ENCODE measurements at places on chromosomes 12 and 14. TPM values are rescaled to one million over a fixed set of nuclear protein-coding genes. Genes with fewer than 3 reads are reported as not detected.

Gene ZNF891
- total RNA-seq, result 1.6 TPM

DNA sequence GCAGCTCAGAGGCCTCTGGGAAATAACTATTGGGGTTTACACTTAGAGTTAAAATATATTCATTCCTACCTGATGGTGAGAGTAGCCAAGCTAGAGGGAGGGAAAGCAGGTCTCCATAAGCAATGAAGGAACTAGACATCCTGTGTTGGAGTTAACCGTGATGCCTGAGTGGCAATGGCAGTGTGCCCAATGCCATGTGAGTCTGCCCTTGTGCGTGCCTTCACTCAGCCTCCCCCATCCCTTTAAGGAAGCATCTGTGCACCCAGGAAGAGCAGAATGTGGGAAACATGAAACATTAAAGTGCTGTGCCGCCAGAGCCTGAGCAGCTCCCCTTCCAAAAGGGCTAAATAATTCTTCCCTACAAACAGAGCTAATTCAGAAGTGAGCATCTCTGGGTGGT, 76.3 kb downstream of the COX16 start:
- H3K27ac ChIP-seq, result no peak overlapping the region
- peaks cover 4% of the 10 kb centered on the region for H3K27me3 ChIP-seq
- DNase-seq, result no peak
- no peaks in the 10 kb centered on the region for H3K36me3 ChIP-seq
- H3K4me3 ChIP-seq, result no peak overlapping the region
- H3K4me1 ChIP-seq, result no peaks in the 10 kb centered on the region

DNA sequence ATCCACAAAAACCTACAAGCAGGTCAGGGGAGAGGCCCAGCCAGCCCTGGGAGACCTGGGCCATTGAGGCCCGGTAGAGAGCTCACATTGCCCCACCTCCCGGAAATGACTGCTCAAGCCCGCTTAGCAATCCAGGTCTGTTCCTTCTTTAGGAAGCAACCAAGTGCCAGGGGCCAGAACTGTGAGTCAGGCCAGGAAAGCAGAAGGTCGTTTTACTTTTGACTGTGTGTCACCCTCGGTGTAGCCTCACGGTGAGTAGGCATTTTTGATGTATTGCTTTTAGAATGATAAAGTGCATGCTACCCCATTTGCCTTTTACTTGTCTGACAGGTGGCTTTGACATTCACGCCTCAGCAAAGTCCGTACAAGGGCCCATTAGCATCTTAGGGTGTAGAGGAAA, 25.4 kb upstream of the PWP1 start:
- no peak overlapping the region for H3K27ac ChIP-seq
- no peak for DNase-seq
- H3K4me3 ChIP-seq, result no peak overlapping the region
- H3K27me3 ChIP-seq, result no peaks in the 10 kb centered on the region

DNA sequence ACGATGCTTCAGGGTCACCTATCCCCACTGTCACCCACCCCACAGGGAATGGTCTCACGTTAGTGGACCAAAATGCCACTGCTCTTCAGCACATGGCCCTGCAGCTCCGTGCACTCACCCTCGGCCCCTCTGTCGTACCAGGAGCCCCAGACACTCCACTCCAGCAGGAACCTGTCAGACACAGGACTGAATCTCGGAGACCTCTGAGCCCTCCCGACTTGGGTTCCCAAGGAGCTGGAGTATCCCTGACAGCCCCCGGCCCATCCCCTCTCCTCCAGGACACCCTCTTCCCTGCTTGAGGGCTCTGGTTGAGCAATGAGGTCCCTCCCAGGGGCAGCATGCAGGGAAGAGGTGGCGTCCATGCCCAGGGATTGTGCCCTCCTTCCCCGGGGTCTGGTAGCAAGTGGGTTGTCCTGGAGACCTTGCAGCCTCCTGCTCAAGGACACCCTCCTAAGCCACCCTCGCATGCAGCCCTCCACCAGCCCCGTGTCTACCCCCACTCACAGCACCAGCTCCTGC, 20.4 kb upstream of the LRTM2 start:
- peaks cover 15% of the 10 kb centered on the region for H3K4me1 ChIP-seq
- H3K27ac ChIP-seq, result no peak overlapping the region
- peak; percentile 15 for DNase-seq
- H3K27me3 ChIP-seq, result no peaks in the 10 kb centered on the region

DNA sequence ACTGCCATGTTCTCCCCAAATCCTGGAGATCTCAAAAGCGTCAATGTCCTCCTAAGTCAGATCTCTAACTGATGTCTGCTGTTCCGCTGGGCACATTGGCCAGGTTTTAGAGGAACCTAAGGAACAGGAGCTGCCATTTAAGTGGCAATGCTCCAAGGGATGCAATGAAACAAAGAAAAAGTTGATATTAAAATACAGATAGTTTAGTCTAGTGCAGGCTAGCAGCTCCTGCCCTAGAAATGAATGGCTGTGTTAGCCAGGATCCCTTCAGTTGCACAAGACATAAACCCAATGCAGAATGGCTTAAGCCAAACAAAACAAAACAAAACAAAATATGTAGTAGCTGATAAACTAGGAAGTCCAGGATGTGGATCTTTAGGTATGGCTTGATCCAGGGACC, 144.1 kb downstream of the HMGA2 start:
- H3K4me3 ChIP-seq, result no peak overlapping the region
- H3K27me3 ChIP-seq, result peaks cover 9% of the 10 kb centered on the region
- H3K36me3 ChIP-seq, result no peaks in the 10 kb centered on the region
- no peak for DNase-seq

GRCh38 chr12:80814453-80814852, 97.7 kb downstream of the MYF5 start:
- H3K4me3 ChIP-seq, result no peak overlapping the region
- H3K27me3 ChIP-seq, result no peaks in the 10 kb centered on the region
- no peak for DNase-seq
- H3K27ac ChIP-seq, result no peak overlapping the region
- no peaks in the 10 kb centered on the region for H3K4me1 ChIP-seq

Gene ADAMTS20
- total RNA-seq, result not detected

DNA sequence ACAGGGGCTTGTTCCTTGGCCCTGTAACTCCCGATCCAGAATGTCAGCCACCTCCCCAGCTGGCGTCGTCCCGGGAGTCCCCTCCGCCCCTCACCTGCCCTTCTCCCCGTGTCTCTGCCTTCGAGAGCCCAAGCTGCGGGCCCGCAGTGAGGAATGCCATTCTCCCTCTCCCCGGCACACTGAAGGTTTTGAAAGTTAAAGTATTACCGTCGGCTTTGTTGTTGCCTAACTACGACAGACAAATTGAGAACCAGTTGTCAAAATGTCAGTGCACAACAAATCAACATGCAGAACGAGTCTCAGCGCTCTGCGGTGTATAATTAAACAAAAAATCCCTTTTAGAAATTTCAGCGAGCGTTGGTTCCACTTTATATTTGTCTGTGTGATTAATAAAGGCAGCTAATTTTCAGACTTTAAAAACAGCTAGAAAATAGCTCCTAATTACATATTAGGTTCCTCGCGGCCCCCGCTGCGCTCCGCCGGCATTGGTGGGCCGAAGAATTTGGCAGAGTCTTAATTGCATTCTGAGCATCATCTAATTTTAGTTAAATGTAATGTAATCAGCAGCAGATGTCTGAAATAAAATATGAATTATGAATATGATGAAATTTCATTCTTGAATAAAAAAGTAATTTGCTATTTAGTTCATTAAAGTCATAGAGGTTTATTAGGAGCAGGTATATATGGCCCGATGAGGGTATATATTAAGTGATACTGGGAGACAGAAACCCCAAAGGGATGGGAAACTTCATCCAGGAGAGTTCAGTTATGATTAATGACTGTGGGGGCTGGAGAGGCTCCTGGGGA, 40.3 kb downstream of the MVK start:
- H3K36me3 ChIP-seq, result no peaks in the 10 kb centered on the region
- DNase-seq, result no peak
- H3K27ac ChIP-seq, result no peak overlapping the region
- peaks cover 29% of the 10 kb centered on the region for H3K27me3 ChIP-seq
- no peak overlapping the region for H3K4me3 ChIP-seq
- no peaks in the 10 kb centered on the region for H3K4me1 ChIP-seq

- H3K27me3 ChIP-seq, result peaks cover 11% of the 10 kb centered on the region
- H3K36me3 ChIP-seq, result no peaks in the 10 kb centered on the region
- no peaks in the 10 kb centered on the region for H3K4me1 ChIP-seq
- no peak overlapping the region for H3K27ac ChIP-seq
- DNase-seq, result no peak
Measured at GRCh38 chr14:25095736-25096437, 45.9 kb upstream of the STXBP6 start.

- no peak overlapping the region for H3K27ac ChIP-seq
- no peaks in the 10 kb centered on the region for H3K27me3 ChIP-seq
- no peaks in the 10 kb centered on the region for H3K4me1 ChIP-seq
- DNase-seq, result no peak
- no peak overlapping the region for H3K4me3 ChIP-seq
- no peaks in the 10 kb centered on the region for H3K36me3 ChIP-seq
Measured at GRCh38 chr12:78886719-78887407, 22.3 kb downstream of the SYT1 start.

GRCh38 chr14:66237741-66238140, 248.4 kb upstream of the CCDC196 start:
- H3K27ac ChIP-seq, result no peak overlapping the region
- no peaks in the 10 kb centered on the region for H3K36me3 ChIP-seq
- DNase-seq, result no peak
- no peaks in the 10 kb centered on the region for H3K4me1 ChIP-seq
- no peak overlapping the region for H3K4me3 ChIP-seq

Gene RNASE7
- total RNA-seq, result not detected

DNA sequence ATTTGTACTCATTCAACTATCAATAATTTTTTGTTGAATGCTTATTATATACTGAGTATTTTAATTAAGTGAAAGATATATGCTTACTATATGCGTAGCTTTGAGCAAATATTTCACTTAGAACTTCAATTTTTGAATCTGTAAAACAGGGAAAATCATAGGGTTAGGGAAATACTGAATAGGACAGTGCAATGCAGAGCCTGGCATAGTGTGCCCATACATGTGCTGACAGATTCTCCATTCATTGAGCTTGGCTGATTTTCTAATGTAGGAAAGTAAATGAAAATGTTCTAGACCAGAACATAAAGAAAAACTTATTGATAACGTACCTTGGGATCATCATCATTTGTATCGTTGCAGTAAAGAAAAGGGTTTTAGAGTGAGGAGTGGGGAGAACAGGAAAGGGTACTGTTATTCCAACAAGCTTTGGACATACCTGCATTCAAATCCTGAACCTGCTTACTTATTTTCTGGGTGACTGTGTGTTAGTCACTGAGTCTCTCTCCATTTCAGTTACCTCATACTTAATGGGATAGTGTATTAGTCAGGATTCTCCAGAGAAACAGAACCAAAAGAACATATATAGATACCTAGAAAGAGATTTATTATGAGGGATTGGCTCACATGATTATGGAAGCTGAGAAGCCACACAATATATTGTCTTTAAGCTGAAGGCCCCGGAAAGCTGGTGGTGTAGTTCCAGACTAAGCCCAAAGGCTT, 436.4 kb downstream of the ADAMTS20 start:
- no peak overlapping the region for H3K27ac ChIP-seq
- H3K4me1 ChIP-seq, result no peaks in the 10 kb centered on the region
- H3K4me3 ChIP-seq, result no peak overlapping the region
- DNase-seq, result no peak
- no peaks in the 10 kb centered on the region for H3K27me3 ChIP-seq

Gene IGFBP6
- 1.2 TPM for total RNA-seq

DNA sequence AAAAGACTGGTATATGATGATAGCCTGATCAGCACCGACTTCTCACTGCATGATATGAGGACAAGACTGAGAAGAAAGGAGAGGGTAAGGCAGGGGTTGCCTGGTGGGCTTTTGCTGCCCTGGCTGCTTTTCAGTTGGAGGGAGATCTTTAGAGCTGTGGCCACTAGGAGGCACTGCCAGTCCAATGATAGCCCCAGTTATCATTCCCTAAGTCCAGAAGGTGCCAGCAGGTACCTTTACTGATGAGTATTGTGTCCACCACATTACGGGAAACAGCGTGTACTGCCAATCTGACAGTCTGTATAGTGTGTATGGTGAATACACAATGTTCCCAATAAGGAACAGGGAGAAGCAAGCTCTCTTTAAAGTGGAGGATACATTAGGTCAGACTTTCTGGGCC, 55.8 kb upstream of the CCDC175 start:
- H3K36me3 ChIP-seq, result no peaks in the 10 kb centered on the region
- DNase-seq, result no peak
- H3K4me1 ChIP-seq, result no peaks in the 10 kb centered on the region
- no peak overlapping the region for H3K27ac ChIP-seq

Gene EGLN3
- 10.9 TPM for total RNA-seq

Gene FOXA1
- not detected for total RNA-seq

DNA sequence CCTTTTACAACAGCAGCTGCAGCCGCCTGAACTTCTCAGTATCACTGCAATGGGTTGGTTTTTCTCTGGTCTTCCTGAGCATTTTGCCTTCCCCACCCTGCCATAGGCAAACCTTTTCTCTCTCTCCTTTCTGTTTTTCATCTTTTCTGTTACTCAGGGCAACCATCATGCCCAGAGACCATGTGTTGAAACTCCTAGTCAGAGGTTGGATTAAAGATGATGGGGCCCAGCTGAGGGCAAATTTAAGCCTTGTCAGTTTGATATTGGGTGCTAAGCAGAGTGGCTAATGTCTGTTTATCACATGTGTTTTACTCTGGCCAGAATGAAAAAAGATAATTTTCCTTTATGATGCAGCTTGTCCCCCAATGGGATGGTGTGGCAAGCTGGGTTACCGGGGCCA, 107.9 kb upstream of the PMCH start:
- H3K36me3 ChIP-seq, result no peaks in the 10 kb centered on the region
- peaks cover 12% of the 10 kb centered on the region for H3K4me1 ChIP-seq
- DNase-seq, result no peak

- peaks cover 3% of the 10 kb centered on the region for H3K4me1 ChIP-seq
- no peak overlapping the region for H3K27ac ChIP-seq
- no peak overlapping the region for H3K4me3 ChIP-seq
- DNase-seq, result no peak
Measured at GRCh38 chr12:24991209-24992049, 42.5 kb upstream of the BCAT1 start.

Gene LBHD2
- total RNA-seq, result not detected

- H3K4me3 ChIP-seq, result no peak overlapping the region
- H3K36me3 ChIP-seq, result no peaks in the 10 kb centered on the region
- H3K27ac ChIP-seq, result no peak overlapping the region
- no peak for DNase-seq
- peaks cover 2% of the 10 kb centered on the region for H3K27me3 ChIP-seq
Measured at GRCh38 chr14:98218218-98218617, 1053.8 kb downstream of the BCL11B start.

GRCh38 chr12:100576331-100577036, 3.0 kb downstream of the GAS2L3 start:
- no peak for DNase-seq
- peaks cover 19% of the 10 kb centered on the region for H3K4me1 ChIP-seq
- no peak overlapping the region for H3K4me3 ChIP-seq
- no peaks in the 10 kb centered on the region for H3K36me3 ChIP-seq
- no peak overlapping the region for H3K27ac ChIP-seq

DNA sequence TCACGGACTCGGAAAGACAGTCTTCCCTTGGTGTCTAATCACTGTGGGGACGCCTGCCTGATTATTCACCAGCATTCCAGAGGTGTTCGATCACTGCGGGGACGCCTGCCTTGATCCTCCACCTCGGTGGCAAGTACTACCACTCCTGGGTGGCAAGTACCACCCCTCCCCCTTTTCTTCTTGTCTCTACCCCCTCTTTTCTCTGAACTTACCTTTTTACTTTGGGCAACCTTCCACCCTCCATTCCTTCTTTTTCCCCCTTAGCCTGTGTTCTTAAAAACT, 12.0 kb upstream of the LGMN start:
- no peak overlapping the region for H3K4me3 ChIP-seq
- H3K36me3 ChIP-seq, result no peaks in the 10 kb centered on the region
- peaks cover 22% of the 10 kb centered on the region for H3K4me1 ChIP-seq
- peaks cover 27% of the 10 kb centered on the region for H3K27me3 ChIP-seq
- no peak for DNase-seq
- H3K27ac ChIP-seq, result no peak overlapping the region

All from activated CD4-positive, alpha-beta memory T cell treated with anti-CD3 and anti-CD28 coated beads, Interleukin-2, amount 10 ng/mL, durations not matched to agents 7 days and 5 days (primary cell).